GM23338 (cell line): ENCODE measurements at places on chromosomes 11 and 22. TPM values are rescaled to one million over a fixed set of nuclear protein-coding genes. Genes with fewer than 3 reads are reported as not detected.
A peak's percentile ranks its signal among the peaks of the same experiment; 100 is the strongest.

Gene RFPL3
- total RNA-seq: not detected in 2 replicates

Gene CHCHD10
- total RNA-seq: 1.2 and 11.4 TPM in 2 replicates

Gene RBMXL2
- total RNA-seq: 0.17 TPM in 1 of 2 replicates, not detected in the other

Gene BARX2
- total RNA-seq: not detected in 2 replicates

Gene DGCR6
- total RNA-seq: 2.3 and 4.6 TPM in 2 replicates

Gene CRELD2
- 34.4 and 35.7 TPM in 2 replicates for total RNA-seq

Gene KRTAP5-10
- not detected in 2 replicates for total RNA-seq

Gene PGA4
- 3.7 TPM in 1 of 2 replicates, not detected in the other for total RNA-seq

GRCh38 chr11:108414958-108415357 lies 52.4 kb downstream of the C11orf65 start:
- no peak overlapping the region for H3K27ac ChIP-seq
- H3K27me3 ChIP-seq: no peaks in the 10 kb centered on the region
- no peak for DNase-seq
- H3K4me3 ChIP-seq: no peak overlapping the region
- H3K4me1 ChIP-seq: no peaks in the 10 kb centered on the region
- H3K36me3 ChIP-seq: peaks cover 6% of the 10 kb centered on the region; the same call in 1 of the 2 replicates

GRCh38 chr11:12260731-12261521 lies 116.4 kb upstream of the PARVA start:
- no peaks in the 10 kb centered on the region for H3K4me1 ChIP-seq
- H3K27me3 ChIP-seq: no peaks in the 10 kb centered on the region

GRCh38 chr22:37794376-37794775 lies 13.4 kb upstream of the GCAT start:
- H3K27ac ChIP-seq: no peak overlapping the region
- H3K36me3 ChIP-seq: no peaks in the 10 kb centered on the region
- no peaks in the 10 kb centered on the region for H3K4me1 ChIP-seq

DNA sequence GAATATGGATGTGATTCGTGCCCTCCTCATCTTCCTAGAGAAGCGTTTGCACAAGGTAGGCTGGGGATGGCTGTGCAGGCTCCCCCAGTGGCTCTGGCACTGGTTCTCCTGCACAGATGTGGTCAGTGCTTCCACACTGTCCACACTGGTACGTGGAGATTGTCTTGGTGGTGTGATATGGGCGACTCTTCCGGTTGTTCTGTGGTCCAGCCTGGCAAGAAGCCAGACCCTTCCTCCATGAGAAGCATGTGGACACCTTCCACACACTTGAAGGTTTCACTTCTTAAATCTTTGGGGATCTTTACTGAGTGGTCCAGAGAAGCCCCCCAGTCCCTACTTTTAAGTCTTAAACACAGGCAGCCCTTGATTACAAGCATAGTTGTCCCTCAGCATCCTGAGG lies 3.8 kb downstream of the RIC8A start:
- no peak overlapping the region for H3K4me3 ChIP-seq
- no peaks in the 10 kb centered on the region for H3K27me3 ChIP-seq
- H3K27ac ChIP-seq: no peak overlapping the region
- H3K36me3 ChIP-seq: peaks cover 8% of the 10 kb centered on the region

DNA sequence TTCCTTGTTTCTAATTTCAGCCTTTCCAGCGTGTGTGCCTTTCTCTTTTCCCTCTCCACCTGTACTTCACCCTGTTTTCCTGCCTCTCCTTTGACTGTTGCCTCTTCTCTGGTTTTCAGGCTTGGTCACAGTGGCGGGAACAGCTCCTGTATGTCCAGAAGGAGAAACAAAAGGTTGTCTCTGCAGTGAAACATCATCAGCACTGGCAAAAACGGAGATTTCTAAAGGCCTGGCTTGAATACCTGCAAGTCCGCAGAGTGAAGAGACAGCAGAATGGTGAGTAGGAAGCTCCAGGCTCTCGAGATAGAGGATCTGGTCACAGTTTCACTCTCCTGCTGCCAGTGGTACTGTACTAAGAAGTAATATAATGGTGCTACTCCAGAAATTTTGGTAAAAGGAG lies 76.6 kb downstream of the SFI1 start:
- H3K27ac ChIP-seq: 0 out of 2 replicates have a peak overlapping the region, but pooled peaks have one; percentile 20
- H3K36me3 ChIP-seq: no peaks in the 10 kb centered on the region; the same call in none of the 2 replicates
- no peak for DNase-seq
- H3K27me3 ChIP-seq: no peaks in the 10 kb centered on the region
- H3K4me1 ChIP-seq: no peaks in the 10 kb centered on the region

DNA sequence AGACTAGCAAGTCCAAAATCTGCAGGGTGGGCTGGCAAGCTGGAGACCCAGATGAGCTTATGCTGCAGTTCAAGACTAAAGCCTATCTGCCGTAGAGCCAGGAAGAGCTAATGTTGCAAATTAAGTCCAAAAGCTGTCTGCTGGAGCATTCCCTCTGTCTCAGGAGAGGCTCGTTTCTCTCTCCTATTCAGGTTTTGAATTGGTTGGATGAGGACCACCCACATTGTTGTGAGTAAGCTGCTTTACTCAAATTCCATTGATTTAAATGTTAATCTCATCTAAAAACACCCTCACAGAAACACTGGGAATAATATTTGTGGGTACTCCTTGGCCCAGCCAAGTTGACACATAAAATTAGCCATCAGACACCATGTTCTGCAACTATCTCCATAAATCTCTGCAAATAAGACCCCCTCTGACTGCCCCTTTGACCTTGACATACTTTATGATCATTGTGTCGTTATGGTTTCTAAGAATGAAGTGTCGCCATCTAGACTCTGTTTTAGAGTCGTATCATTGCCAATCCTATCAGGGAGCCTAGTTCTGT lies 16.8 kb upstream of the CUL5 start:
- H3K4me3 ChIP-seq: no peak overlapping the region
- no peaks in the 10 kb centered on the region for H3K27me3 ChIP-seq
- peaks cover 13% of the 10 kb centered on the region for H3K4me1 ChIP-seq
- H3K36me3 ChIP-seq: no peaks in the 10 kb centered on the region; the same call in 1 of the 2 replicates
- DNase-seq: peak; percentile 89
- H3K27ac ChIP-seq: peak overlapping the region; percentile 86

DNA sequence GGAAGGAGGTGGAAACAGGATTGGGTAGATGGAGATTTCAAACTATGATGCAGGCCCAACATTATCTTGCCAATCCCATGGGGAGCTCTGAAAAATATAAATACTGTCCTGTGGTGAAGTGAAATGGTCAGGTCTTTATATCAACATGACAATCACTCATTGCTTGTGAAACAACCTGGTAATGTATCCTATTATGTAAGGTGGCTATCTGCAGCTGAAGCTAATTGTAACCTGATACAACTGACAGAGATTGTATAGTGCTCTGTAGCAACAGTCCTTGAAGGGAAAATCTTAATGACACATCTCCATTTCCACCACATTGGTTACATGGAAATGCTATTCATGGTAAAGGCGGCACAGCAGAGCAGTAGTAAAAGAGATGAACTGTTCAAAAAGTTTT lies 20.7 kb upstream of the CHORDC1 start:
- 0 out of 2 replicates have a peak overlapping the region, but pooled peaks have one; percentile 0 for H3K4me3 ChIP-seq
- peak; percentile 37 for DNase-seq
- no peaks in the 10 kb centered on the region for H3K36me3 ChIP-seq
- H3K27me3 ChIP-seq: no peaks in the 10 kb centered on the region
- peaks cover 14% of the 10 kb centered on the region for H3K4me1 ChIP-seq
- H3K27ac ChIP-seq: peak overlapping the region; percentile 42; the same call in 1 of the 2 replicates

DNA sequence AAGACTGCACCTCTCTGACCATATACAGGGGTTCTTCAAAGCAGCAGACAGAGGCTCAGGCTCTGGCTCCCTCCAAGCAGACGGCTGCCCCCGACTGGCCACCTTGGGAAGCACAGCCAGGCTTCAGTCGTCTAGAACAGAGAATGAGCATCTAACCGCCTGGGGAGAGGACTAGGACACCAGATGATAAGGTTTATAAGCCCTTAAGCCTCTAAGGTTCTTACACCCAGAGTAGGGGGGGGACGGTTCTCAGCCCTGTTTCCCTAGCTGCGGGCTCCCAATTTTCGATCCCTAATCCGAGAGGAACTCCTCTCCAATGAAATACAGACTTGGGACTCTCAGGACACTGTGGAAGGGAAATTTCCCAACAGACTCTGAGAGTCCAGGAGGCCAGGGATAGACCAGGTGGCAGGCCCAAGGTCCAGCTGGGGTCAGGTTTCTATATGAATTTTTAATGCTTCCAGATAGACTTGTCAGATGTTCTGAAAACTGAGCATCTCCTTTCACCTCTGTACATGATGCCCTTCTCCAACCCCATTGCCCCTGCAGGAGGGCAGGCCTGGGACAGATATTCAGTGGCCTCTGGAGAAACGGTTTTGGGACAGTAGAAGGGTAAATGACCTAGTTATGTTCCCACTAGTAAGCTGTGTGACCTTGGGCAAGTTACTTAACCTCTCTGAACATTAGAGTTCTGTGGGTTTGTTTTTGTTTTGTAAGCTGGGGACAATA lies 20.2 kb downstream of the RTN4RL2 start:
- peak; percentile 93 for DNase-seq
- H3K27ac ChIP-seq: no peak overlapping the region
- no peak overlapping the region for H3K4me3 ChIP-seq
- H3K4me1 ChIP-seq: peaks cover 56% of the 10 kb centered on the region
- no peaks in the 10 kb centered on the region for H3K36me3 ChIP-seq
- peaks cover 49% of the 10 kb centered on the region for H3K27me3 ChIP-seq

DNA sequence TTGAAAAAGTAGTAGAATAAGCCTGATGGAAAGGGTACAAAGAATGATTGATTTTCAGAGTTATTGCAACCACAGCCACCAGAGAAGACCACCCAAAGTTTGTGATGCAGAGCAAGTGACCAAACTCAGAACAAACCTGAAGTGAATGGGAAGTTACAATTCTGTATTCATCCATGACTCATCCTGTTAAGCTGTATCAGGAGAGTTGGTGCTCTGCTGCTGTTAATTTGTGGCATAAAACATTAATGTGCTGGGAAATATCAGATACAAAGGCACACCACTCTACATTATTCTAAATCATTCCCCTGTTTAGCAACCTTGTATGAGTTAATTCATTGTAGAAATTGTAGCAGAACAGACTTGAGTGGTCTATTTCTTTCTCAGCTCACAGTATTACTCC lies 19.6 kb upstream of the PDGFD start:
- DNase-seq: no peak
- no peaks in the 10 kb centered on the region for H3K36me3 ChIP-seq
- H3K4me3 ChIP-seq: no peak overlapping the region
- peaks cover 6% of the 10 kb centered on the region; the same call in 1 of the 2 replicates for H3K4me1 ChIP-seq
- H3K27me3 ChIP-seq: no peaks in the 10 kb centered on the region
- H3K27ac ChIP-seq: no peak overlapping the region

- peaks cover 2% of the 10 kb centered on the region for H3K4me1 ChIP-seq
- no peak overlapping the region; the same call in 1 of the 2 replicates for H3K27ac ChIP-seq
- H3K36me3 ChIP-seq: no peaks in the 10 kb centered on the region
- no peak for DNase-seq
- no peak overlapping the region for H3K4me3 ChIP-seq
Measured at GRCh38 chr22:40526960-40527359, 109.6 kb downstream of the MRTFA start.

- H3K27ac ChIP-seq: no peak overlapping the region
- H3K4me1 ChIP-seq: peaks cover 18% of the 10 kb centered on the region; the same call in 1 of the 2 replicates
- H3K27me3 ChIP-seq: no peaks in the 10 kb centered on the region
- H3K4me3 ChIP-seq: peak overlapping the region; percentile 33
- peak; percentile 83 for DNase-seq
Measured at GRCh38 chr11:64181506-64182411, 4.2 kb upstream of the STIP1 start.

DNA sequence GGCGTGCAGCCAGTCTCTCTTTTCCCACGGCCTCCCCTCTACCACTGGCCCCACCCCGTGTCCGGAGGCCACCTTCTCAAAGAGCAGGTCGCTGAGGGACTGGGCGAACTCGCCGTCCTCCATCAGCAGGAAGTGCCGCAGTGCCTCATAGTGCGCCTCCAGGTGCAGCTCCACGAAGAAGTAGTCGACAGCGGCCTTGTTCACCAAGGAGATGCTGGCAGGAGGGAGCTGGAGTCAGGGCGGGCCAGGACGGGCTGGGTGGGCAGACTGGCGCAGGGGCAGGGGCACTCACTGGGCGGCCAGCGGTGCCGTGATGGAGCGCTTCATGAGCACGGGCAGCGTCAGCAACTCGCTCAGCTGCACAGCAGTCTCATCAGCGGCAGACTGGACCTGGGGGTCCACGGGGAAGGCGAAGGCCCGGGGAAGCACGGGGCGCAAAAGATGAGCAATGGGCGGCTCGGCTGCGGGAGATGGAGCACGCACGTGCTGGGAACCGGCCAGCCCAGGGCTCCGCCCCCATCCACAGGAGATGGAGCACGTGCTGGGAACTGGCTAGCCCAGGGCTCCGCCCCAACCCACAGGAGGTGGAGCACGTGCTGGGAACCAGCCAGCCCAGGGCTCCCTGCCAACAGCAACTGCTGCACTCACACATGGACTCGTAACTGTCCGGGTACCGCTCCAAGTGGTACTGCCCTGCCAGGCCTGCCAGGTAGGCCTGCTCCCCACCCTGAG lies 18.4 kb downstream of the SELENOO start:
- DNase-seq: peak; percentile 77
- H3K4me1 ChIP-seq: no peaks in the 10 kb centered on the region; the same call in 1 of the 2 replicates
- no peak overlapping the region for H3K4me3 ChIP-seq
- H3K27me3 ChIP-seq: no peaks in the 10 kb centered on the region

- no peaks in the 10 kb centered on the region for H3K27me3 ChIP-seq
- H3K36me3 ChIP-seq: no peaks in the 10 kb centered on the region
- no peak overlapping the region for H3K27ac ChIP-seq
- DNase-seq: no peak
Measured at GRCh38 chr22:41544671-41545476, 604 bp upstream of the POLR3H start.

DNA sequence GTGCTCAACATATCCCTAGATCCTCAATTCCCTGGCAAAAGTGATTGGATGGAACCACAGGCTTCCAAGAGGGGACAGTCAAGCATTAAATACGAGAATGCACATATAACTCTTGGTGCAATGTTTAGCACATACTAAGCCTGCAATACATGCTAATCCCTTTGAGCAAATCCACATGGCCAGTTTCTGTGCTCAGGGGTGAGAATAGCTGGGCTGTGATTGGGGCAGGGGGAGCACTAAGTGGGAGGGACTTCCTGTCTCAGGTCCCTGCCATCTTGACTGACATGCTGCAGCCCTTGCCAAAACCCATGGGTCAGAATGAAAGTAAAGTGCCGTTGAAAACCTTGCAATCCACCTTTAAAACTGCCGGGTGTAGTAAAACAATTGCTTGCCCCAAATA lies 2.7 kb upstream of the ADAMTS15 start:
- DNase-seq: peak; percentile 42
- H3K27ac ChIP-seq: no peak overlapping the region
- H3K27me3 ChIP-seq: peaks cover 25% of the 10 kb centered on the region
- H3K4me1 ChIP-seq: no peaks in the 10 kb centered on the region
- no peaks in the 10 kb centered on the region for H3K36me3 ChIP-seq
- H3K4me3 ChIP-seq: no peak overlapping the region

DNA sequence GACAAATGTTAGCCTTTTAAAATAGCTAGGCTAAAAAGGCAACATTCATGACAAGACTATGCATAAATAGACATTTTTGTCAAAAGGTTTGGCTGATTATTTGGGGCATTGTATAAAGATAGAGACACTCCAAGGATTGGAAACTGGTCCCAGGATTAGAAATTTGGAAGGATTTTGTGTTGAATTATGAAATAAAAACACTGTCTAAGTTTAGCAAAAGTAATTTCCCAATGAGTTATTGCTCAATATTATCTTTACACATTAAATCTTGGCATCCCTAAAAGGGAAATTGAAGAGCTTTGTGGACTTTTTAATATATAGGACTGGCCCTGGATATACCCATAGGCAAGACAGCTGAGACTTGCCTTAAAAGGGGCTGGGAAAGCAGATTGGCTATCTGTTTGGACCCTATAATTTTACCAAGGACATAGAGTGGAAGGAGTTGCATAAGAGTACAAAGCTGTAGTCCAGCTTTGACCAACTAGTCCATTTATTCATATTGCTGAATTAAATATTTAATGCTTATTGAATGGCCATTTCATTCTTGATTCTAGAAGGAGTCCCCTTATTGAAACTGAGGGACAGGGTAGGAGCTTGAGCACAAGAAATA lies 382.7 kb downstream of the METTL15 start:
- H3K27ac ChIP-seq: no peak overlapping the region
- H3K4me1 ChIP-seq: no peaks in the 10 kb centered on the region
- no peaks in the 10 kb centered on the region for H3K36me3 ChIP-seq
- DNase-seq: no peak
- no peaks in the 10 kb centered on the region for H3K27me3 ChIP-seq
